ENCODE measurements at places on chromosomes 6 and 20. TPM values are rescaled to one million over a fixed set of nuclear protein-coding genes. Genes with fewer than 3 reads are reported as not detected.

The CEP162 gene
- 11.7 TPM for total RNA-seq

The KCNK16 gene
- total RNA-seq = not detected

The SPO11 gene
- not detected for total RNA-seq

DNA sequence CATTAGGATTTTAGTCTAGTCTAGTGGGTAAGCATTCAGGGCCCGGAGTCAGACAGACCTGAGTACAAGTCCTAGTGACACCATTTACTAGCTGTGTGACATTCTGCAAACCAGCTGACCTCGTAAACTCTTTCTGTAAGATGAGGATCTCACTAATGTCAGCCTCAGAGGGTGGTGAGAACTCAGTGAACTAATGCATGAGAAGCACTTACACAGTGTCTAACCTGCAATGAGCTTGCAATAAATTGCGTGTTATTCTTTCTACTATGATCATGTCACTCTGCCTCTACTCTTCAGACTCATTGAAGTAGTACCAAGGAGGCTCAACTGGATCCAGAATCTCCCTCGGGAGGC, 41.1 kb upstream of the ZNF831 start:
- H3K4me3 ChIP-seq = no peak overlapping the region
- H3K36me3 ChIP-seq = no peaks in the 10 kb centered on the region
- no peaks in the 10 kb centered on the region for H3K4me1 ChIP-seq
- H3K27me3 ChIP-seq = no peaks in the 10 kb centered on the region
- no peak overlapping the region for H3K27ac ChIP-seq

- no peaks in the 10 kb centered on the region for H3K4me1 ChIP-seq
- no peak overlapping the region for H3K27ac ChIP-seq
- DNase-seq = no peak
- no peaks in the 10 kb centered on the region for H3K27me3 ChIP-seq
- H3K36me3 ChIP-seq = no peaks in the 10 kb centered on the region
Observed at GRCh38 chr20:32893263-32894025, 34.7 kb downstream of the EFCAB8 start.

- no peak overlapping the region for H3K27ac ChIP-seq
- no peak overlapping the region for H3K4me3 ChIP-seq
- no peaks in the 10 kb centered on the region for H3K4me1 ChIP-seq
- no peak for DNase-seq
- no peaks in the 10 kb centered on the region for H3K27me3 ChIP-seq
Observed at GRCh38 chr20:44411757-44412401, 56.4 kb downstream of the HNF4A start.

DNA sequence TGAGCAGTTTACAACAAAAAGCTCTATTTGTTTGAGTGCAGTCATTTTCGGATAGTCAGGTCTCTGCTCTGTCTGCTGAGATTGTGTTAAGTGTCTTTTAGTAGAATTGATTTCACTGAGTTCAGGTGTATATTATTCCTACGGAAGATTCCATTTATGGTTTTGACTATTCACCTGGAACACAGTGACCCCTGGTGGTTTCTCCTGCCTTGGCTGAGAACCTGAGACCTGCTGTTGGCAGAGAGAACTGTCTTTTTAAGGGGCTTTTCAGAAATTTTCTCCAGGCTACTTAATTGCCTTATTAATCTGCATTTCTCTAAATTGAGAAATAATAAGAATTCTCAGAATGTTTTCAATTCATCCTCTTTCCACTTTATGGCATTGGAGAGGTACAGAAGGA, 508.0 kb downstream of the TBC1D32 start:
- no peak overlapping the region for H3K4me3 ChIP-seq
- H3K27ac ChIP-seq = no peak overlapping the region
- H3K36me3 ChIP-seq = no peaks in the 10 kb centered on the region
- no peaks in the 10 kb centered on the region for H3K27me3 ChIP-seq
- H3K4me1 ChIP-seq = no peaks in the 10 kb centered on the region
- no peak for DNase-seq

DNA sequence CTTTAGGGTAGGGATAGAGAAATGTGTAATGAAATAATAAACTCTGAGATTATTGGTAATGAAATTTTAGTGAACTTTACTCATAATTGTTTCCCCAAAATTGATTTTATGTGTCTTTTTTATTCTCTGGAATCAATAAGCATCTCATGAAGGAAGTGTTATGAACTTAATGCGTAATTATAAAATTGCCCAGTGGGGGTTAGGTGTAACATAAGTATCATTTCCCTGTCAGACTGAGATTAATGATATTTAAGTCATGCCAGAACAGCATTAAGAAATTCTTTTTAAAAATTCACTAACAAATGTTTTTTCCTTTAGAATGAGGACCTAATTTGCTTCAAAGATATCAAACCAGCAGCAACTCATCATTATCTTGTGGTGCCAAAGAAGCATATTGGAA, 10.0 kb downstream of the HINT3 start:
- no peak for DNase-seq
- no peak overlapping the region for H3K27ac ChIP-seq
- H3K36me3 ChIP-seq = peaks cover 17% of the 10 kb centered on the region
- H3K27me3 ChIP-seq = no peaks in the 10 kb centered on the region
- no peak overlapping the region for H3K4me3 ChIP-seq
- H3K4me1 ChIP-seq = peaks cover 2% of the 10 kb centered on the region

GRCh38 chr6:50062051-50062450, 12.3 kb upstream of the DEFB112 start:
- H3K27ac ChIP-seq = no peak overlapping the region
- H3K36me3 ChIP-seq = no peaks in the 10 kb centered on the region
- H3K27me3 ChIP-seq = no peaks in the 10 kb centered on the region
- no peaks in the 10 kb centered on the region for H3K4me1 ChIP-seq

GRCh38 chr6:145275787-145276186, 459.5 kb downstream of the EPM2A start:
- no peaks in the 10 kb centered on the region for H3K4me1 ChIP-seq
- no peaks in the 10 kb centered on the region for H3K36me3 ChIP-seq
- H3K4me3 ChIP-seq = no peak overlapping the region
- DNase-seq = no peak
- H3K27ac ChIP-seq = no peak overlapping the region

Measured in ascending aorta (tissue), 2 donors.